Smooth muscle cell of the brain vasculature (primary cell): ENCODE measurements at places on chromosomes 2 and 18.
A peak's percentile ranks its signal among the peaks of the same experiment; 100 is the strongest.

- DNase-seq: no peak
Observed at GRCh38 chr2:55775828-55776227, 82.2 kb upstream of the PNPT1 start.

DNA sequence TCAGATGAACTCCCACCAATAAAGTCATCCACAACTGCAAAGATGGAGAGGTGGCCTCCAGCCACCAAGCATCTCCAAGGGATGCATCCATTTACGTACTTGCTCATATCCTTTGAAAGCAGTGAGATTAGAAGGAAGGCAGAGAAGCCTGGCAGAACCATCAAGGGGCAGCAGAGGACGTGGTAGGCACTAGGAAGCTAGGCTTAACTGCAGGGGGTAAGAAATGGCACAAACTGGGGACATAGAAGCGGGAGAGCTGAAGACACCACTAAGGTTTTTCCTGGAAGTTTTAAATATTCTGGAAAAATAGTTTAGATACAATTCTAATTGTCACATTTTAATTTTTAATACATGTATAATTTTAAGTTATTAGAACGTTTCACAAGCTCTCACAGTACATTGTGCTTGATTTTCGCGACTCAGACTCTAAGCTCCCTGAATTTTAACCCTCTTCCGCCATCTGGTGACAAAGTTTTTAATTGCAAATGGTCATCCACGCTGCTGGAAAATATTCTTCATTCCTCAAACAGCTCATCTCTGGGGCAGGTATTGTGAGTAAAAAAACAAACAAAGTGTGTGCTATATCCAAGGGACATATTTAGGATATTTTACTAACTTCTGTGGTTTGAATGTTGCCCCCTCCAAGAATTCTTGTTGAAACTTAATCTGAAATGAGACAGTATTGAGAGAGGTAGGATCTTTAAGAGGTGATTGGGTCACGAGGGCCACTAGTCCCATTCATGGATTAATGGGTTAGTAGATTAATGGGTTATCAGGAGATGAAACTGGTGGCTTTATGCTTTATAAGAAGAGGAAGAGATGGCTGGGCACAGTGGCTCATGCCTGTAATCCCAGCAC lies 1.6 kb upstream of the PSTPIP2 start:
- peak; percentile 44 for DNase-seq

DNA sequence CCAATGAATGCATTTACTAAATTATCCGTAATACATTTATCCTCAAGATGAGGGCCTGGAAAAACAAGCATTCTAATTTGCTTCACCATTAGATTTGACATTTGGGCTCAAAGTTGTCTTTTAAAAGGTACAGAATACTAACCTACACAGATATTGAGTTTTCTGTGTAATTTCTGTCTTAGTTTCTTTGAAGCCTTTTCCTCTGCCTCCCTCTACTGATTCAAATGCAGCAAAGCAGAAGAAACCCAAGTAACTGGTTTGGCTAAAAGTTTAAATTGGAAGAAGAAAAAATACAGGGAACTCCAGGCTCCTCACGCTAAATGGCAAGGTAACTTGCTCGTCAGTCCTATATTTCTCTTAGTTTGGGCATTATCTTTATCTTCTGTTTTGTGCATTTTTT lies 53.3 kb upstream of the SLC5A7 start:
- DNase-seq: no peak

DNA sequence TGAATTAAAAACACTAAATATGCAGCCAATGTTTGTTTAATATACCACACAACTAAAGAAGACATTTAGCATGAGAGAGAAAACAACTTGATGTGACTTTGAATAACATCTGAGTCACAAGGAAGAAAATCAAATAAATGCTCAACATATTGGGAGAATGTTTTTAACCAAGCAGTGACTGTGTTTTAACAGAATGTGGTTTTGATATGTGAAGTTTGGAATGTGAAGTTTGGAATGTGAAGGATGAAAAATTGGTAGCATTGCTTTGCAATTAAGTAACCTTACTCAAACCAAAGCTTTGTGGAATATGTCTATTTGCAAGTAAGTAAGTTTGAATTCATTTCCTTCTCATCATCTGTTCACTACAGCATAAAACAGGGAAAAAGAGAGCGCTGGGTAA lies 128.2 kb upstream of the DNAJC10 start:
- no peak for DNase-seq

DNA sequence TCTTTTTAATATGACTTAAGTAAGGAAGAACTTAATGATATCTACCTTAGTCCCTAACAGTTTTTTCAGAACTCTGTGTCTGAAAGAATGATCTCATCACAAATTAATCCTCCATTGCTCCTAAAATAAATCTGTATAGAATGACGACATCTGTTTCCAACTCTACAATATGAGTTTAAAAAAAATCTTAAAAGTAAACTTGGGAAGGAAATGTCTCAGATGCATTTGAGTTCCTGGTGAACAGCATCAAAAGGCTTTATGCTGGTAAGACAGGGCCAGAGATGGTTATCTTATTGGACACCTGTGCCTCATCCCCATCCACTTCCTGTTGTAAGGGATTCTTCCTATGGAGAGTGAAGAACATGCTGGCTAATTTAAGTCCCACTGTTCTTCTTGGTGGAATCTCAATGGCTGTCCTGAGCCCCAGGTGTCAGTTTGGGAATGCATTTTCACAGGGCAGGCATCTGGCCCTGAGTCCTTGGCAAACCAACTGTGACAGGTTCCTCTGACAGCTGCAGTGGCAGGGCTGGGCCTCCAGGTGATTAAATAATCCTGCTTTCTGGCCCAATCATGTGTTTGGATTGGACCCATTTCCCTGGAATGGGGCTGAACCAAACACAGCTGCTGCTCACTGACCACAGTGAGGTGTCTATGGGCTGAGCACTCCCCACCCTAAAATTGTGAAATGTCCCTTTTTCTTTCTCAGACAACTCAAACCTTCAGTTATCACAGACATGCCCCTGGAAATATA lies 12.9 kb upstream of the NCKAP5 start:
- no peak for DNase-seq
